Stimulated activated CD8-positive, alpha-beta memory T cell treated with anti-CD3 and anti-CD28 coated beads, Interleukin-7, amount 100 ng/mL, for 1 hour (primary cell): ENCODE measurements at places on chromosomes 1 and 21.

GRCh38 chr1:200905411-200906052 is 10.8 kb downstream of the INAVA start:
- no peak for DNase-seq

DNA sequence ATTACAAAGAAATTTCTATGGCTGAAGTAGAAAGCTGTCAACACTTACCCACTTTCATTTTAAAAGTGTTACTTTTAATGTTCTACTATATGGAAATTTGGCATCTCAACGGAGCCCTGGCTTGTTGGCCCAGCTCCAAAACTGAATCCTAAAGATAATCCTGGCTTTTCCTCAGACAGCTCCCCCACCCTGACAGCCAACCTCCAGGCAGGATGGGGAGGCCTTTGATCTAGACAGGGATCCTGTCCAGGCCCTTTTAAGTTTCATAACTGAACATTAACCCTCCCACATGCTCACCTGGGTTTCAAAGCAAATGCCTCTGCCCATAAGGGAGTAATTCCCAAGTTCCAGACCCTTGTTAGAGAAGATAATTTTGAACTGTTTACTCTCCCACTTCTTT is 99.3 kb upstream of the RALGPS2 start:
- no peak for DNase-seq

DNA sequence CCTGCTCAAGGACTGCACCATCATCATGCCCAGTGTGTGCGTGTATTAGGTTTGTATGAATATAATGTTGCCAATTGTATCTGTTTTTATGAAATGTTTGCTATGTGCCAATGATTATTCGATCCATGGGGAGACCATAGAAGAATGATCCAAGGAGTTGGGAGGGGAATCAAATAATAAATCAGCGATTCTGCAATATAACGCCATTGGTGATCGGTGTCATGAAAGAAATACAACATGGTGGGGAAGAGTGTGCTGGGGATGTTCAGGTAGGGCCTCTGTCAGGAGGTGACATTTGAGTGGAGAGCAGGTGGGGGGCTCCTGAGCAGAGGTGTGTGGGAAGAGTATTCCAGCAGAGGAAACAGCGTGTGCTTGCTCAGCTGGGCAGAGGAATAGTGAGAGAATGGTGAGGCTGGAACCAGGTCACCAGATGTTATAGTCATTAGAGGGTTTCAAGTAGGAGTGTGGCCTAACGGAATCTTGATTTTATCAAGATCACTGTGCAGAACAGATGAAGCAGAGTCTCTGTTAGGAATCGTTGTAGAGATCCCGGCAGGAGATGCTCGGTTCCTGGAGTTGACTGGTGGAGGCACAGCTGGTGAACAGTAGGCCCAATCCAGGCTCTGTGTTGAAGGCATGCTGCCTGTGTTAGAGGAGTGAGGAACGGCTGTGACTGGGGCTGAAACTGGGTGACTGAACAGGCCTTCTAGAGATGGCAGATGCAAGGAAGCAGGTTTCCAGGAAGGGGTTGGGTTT is 2.9 kb upstream of the ZNF496 start:
- no peak for DNase-seq

GRCh38 chr1:184025242-184025675 is 12.3 kb downstream of the COLGALT2 start:
- no peak for DNase-seq

GRCh38 chr1:30663596-30664091 is 59.7 kb downstream of the MATN1 start:
- DNase-seq, result no peak

DNA sequence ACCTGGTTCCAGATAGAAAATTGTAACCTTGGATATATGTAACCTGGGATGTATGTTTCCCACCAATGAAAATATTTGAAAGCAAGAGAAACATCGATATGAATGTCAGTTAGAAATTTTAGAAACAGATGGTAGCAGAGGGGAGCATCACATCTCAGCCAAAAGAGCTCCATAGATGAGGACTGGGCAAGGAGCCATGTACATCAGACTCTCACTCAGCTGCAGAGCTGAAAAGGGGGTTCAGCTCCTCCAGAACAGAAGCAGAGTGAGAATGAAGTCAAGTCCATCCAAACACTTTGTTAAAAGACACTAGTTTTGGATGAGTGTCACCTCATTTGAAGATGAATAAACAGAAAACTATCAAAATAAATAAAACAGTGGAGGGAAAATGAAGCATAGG is 202.4 kb downstream of the HMCN1 start:
- no peak for DNase-seq

DNA sequence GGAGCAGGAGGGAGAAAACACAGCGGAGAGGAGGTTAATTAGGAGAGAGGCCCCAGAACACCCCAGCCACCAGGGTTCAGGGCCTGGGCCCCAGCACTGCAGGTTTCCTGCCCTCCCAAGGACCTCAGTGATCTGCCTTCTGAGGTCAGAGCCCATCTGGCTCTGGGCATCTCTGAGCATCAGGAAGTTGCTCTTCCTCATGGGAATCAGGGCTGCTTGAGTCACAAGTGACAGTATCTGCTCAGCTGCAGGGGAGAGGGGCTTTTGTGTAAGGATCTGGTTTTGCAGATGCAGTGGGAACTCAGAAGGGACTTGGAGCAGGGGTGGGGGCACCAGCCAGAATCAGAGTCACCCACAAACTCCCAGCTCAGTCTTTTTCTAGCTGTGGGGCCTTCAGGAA is 472.1 kb downstream of the PTPRU start:
- DNase-seq, result no peak

DNA sequence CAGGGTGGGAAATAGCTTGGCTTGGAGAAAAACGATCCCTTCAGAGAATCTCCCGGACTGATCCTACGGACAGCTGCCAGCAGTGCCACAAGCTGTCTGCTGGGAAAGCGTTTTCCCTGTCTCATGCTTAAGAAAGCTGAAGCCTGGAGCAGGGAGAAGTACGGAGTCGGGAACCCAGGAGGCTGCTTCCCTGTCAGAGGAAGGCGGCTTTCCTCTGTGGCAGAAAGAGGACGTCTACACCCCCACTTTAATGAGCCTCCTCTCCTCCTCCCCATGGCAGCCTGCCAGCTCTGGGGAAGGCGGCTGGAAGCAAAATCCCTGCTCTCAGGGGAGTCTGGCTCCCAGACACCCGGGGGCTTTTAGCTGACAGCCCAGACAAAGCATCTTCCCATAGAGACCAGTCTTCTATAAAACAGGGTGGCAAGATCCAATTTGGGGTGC is 7.3 kb downstream of the KIF21B start:
- no peak for DNase-seq

GRCh38 chr1:109634771-109635750 is 15.4 kb downstream of the AMPD2 start:
- DNase-seq, result no peak

DNA sequence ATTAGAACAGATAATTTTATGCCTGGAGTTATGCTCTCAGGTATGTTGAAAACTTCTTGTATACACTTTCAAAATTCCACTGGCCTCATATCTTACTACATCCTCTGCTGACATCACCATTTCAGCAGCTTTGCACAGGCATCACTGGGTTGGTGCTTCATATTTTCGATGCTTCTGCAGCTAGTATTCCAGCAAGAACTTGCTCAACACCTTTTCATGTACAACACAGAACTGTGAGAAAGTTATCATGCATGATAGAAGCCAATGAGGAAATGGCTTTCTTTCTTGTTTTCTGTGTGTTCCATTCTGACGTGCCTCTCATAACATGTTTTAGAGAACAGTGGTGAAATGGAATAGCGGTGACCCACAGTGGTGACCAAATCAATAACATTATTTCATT is 5.1 kb upstream of the GBP5 start:
- no peak for DNase-seq

GRCh38 chr1:229197265-229197585 is 73.7 kb upstream of the RAB4A start:
- DNase-seq, result no peak
